Fibroblast of lung (primary cell): ENCODE measurements at places on chromosomes 4 and X. TPM values are rescaled to one million over a fixed set of nuclear protein-coding genes. Genes with fewer than 3 reads are reported as not detected.

AKAP14 gene
- not detected in 2 replicates for total RNA-seq

NDUFB11 gene
- total RNA-seq, result 55.0 and 72.7 TPM in 2 replicates

BGN gene
- 10.1 and 18.7 TPM in 2 replicates for total RNA-seq

FRMD7 gene
- under 0.01 and 0.26 TPM in 2 replicates for total RNA-seq

F11 gene
- total RNA-seq, result not detected in 2 replicates

RS1 gene
- total RNA-seq, result not detected in 2 replicates

LDB2 gene
- total RNA-seq, result 40.6 and 78.3 TPM in 2 replicates
